ENCODE measurements at places on chromosomes 4 and X.

DNA sequence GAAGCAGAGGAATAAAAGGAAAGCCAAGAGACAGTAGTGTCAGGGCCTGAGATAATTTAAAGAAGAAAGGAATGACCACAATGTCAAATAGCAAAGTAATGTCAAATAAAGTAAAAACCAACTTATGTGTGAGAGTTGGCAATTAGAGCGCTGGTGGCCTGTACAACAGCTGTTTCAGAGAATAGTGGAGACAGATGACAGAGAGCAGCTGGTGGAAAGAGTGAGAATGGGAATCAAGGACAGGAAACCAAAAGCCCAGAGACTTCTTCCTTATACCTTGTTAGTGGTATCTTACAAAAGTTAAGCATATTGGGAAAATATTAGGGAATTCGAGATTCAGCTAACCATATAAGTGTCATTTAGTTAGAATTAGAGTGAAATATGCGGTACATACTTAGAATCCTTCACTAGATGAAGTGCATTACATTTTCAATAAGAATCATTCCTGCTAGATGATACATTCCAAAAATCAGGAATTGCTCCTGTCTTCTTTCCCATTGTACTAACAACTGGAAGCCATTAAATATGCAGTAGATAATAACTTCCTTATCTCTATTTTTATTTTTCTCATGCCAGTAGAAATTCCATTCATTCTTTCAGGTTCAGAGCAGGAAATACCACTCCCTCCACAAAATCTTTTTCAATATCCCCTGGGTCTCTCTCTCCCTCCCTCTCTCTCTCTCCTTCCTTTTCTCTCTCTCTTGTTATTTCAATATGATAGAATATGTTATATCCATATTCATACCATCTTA lies 525.4 kb downstream of the CENPC start:
- ATAC-seq, result no peak

DNA sequence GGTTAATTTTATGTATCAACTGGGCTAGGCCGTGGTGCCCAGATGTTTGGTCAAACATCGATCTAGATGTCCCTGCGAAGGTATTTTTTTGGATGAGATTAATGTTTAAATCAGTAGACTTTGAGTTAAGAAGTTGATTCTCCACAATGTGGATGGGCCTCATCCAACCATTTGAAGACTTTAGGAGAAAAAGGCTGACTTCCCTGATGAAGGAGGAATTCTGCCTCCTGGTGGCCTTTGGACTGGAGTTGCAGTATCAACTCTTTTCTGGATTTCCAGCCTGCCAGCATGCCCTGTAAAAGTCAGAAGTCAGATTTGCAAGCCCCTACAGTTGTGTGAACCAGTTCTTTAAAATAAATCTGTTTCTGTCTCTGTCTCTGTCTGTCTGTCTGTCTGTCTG lies 91.4 kb downstream of the STK32B start:
- ATAC-seq, result no peak

DNA sequence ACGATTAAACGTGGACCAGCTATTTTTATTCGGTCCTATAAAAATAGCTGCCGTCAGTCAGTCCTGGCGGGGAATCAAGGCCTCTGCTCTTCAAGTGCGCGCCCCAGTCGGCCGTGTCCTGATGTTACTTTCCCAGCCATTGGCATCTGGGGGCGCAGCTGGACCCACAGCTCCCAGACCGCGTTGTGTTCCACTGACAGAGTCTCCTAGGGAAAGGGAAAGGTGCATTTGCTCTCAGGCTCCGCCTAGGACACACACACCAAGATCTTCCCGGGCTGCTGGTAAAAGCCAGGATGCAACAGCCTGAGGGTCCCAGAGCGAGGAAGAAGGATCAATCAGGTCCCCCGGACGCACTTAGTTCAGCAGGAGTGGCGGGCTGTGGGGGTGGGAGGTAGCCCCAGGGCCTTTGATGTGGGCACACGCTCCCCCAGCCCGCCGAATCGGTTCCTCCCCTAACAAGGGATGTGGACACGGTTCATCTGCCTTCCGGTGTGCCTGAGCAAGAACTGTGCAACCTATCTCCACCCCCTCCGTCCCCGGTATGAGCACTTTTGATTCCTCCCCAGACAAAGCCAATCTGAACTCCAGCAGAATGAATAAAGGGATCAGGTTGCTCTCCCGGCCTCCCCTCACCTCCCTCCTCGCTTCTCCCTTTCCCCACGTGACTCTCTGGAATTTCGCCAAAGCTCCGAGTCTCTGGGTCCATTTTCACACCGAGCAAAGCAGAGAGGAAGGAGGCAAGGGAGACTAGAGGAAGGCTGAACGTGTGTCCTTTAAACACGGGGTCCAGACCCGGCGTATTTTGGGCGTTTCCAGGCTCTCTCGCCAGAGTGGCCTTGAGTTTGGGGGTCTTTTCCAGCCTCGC lies 626 bp upstream of the FRAS1 start:
- peak; percentile 86 for ATAC-seq

- no peak for ATAC-seq
Observed at GRCh38 chr4:141501395-141501794, 135.0 kb upstream of the IL15 start.

GRCh38 chr4:7457201-7458065 lies 22.7 kb upstream of the PSAPL1 start:
- ATAC-seq, result no peak

GRCh38 chr4:163148466-163149336 lies 18.0 kb downstream of the NAF1 start:
- no peak for ATAC-seq

Data from stimulated activated memory B cell treated with anti-CD40 and anti-IgM and Interleukin-4, amounts not matched to agents 10 μg/mL and 1 μg/mL and 100 μg/mL, for 72 hours (primary cell).